ENCODE measurements at places on chromosomes 12 and 14.

DNA sequence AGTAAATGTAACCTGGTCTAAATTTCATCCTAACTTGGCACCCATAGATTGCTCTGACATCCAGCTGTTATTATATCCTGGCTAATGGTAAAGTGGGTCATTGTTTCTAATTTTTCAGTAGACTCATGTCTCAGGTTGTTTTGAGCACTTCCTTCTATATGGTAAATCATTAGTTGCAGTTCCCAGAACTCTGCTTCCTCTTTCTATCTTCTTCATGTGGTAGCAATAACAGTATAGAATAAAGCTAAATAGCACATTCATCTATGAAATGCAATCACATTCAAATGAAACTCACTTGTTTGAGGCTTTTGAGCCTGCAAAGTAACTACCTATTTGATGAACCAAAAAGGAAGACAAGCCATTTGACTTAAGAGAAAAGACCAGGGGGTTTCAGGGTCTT, 65.1 kb upstream of the GZMB start:
- DNase-seq: no peak

DNA sequence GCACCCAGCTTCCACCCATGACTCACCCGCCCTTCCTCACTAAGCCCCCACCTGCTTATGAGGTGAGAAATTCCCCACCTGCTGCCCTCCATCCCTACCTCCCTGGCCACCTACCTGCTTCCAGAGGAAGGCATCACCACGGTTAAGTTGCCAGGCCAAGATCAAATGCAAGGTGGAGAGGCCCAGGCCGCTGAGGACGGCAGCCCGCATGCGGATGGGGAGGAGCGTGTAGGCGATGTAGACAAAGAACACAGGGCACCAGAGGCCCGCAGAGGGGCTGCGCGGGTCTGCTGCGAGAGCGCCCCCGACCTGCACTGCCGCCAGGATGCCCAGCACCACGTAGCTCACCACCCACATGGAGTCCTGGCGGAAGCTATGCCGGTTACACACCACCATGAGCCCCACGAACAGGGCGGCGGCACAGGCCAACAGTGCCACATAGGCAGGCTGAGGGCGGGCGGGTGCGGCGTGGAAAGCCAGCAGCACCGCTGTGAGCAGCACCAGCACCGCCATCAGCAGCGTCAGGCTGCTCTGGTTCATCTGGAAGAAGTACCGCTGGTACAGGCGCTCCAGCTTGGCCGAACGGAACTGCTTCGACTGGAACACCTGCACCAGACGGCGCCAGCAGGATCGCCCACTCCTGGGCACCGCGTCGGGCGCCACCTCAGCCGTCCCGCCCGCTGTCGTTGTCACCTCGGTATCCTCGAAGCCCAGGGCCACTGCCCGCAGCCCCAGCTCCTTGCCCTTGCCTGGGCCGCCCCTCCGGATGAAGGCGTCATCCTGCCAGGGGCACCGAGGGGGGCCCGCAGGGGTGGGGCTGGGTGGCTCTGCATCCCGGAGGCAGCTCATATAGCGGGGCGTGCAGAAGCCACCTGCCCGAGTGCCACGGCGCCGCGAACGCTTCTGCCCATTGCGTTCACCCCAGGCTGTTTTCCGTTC, 6.2 kb downstream of the ADCY6 start:
- DNase-seq: no peak

DNA sequence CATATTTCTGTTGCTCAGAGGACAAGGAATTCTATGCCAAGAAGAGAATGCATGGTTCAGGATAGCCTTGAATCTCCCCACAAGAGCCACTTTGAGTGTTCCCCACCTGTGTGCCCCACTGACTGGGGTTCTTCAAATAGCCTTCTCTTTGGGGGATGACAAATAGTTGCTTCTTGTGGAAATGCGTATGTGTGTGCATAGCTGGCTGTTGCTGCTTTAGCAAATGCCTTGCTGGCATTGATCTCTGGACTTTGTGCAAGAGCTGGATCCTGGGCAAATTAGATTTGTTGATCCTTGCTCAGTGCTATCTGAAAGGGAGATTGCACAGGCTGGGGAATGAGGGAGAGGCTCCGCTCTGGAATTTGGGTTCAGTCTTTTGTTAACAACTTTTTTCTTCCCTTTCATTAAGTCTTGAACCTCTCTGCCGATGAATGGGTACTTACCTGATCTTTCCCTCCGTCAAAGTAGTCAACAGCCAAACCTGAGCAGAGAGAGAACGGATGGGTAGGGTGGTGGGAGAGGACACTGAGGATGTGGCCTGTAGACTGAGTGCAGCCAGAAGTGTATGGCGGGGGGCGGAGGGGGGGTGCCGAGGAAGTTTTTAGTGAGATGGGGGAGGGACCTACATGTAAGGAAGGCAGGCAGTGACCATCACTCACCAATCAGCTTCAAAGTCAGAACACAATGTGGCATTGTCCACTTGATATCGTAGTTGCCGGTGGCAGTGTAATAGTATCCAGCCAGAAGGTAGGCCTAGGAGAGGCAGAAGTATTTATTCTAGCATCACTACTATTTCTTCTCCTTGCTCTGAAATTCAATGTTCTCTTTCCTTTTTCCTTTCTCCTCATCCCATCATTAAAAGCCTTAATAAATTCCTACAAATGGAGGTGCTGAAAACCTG, 10.7 kb downstream of the EMG1 start:
- DNase-seq: no peak

DNA sequence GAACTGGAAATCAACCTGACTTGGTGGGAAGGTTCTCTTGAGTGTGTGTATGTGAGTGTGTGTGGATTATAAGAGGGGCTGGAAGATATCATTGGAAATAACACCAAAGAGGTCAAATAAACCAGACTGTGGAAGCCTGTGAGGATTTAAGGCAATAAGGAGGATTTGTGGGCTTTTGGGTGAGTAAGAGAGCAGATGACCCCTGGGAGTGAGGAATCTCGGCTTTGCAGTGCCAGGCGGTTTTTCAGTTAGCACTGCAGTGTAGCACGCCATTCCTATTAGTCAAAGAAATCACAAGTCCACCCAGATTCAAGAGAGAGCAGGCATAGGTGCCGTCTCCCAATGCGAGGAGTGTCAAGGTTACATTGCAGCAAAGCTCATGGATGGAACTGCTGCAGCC, 63.3 kb downstream of the CALM1 start:
- DNase-seq: no peak

GRCh38 chr12:47282206-47282605, 202.4 kb upstream of the AMIGO2 start:
- no peak for DNase-seq

Data from lower leg skin (tissue), 4 donors.